ENCODE measurements at places on chromosomes 3 and 15.

GRCh38 chr15:67543348-67543718 is 830 bp downstream of the MAP2K5 start:
- no peak for DNase-seq

DNA sequence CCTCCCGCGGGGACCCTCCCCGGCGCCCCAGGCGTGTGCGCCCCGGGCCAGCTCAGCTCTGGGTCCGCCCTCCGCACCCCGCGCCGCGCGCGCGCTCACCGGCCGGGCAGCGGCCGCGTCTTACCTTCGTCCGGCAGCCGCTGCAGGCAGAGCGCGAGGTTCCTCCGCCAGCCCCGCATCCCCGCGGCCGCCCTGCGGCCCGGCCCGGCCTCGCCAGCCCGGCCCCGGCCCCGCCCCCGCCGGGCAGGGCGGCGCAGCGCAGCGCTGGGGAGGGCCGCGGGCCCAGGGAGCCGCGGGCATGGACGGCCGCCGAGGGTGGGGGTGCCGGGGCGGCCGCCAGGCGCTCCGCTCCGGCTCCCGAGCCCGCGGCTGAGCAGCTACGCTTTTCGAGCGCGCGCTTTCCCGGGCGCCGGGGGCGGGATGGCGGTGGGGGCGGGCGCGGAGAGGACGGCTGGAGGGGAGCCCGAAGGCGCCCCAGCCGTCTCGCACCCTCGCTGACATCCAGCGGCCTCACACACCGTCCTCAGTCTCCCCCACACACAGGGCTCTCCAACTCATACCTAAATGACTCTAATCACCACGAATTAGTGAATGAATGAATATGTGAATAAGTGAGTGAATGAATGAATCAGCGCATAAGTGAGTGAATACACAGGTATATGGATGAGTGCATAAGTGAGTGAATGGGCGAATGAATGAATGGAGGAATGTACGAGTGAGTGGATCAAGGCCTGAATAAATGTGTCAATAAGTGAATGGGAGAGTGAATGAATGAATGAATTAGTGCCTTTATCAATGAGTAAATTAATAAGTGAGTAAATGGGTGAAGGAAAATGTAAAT is 48.5 kb upstream of the CCDC174 start:
- no peak for DNase-seq

DNA sequence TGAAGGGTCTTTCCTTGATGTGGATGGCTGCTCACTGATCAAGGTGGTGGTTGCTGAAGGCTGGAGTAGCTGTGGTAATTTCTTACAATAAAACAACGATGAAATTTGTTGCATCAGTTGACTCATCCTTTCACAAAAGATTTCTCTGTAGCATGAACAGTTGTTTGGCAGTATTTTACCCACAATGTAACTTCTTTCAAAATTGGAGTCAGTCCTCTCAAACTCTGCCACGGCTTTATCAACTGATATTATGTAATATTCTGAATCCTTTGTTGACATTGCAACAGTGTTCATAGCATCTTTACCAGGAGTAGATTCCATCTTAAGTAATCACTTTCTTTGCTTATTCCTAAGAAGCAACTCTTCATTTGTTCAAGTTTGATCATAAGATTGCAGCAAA is 252.6 kb downstream of the UBE2E2 start:
- no peak for DNase-seq

- DNase-seq, result no peak
Measured at GRCh38 chr3:72461787-72462186, 386.5 kb downstream of the SHQ1 start.

GRCh38 chr3:101813817-101814440 is 34.9 kb downstream of the NXPE3 start:
- DNase-seq, result no peak

- no peak for DNase-seq
Measured at GRCh38 chr3:72006631-72007556, 221.9 kb upstream of the PROK2 start.

GRCh38 chr3:114743746-114744485 is 403.2 kb downstream of the ZBTB20 start:
- no peak for DNase-seq

DNA sequence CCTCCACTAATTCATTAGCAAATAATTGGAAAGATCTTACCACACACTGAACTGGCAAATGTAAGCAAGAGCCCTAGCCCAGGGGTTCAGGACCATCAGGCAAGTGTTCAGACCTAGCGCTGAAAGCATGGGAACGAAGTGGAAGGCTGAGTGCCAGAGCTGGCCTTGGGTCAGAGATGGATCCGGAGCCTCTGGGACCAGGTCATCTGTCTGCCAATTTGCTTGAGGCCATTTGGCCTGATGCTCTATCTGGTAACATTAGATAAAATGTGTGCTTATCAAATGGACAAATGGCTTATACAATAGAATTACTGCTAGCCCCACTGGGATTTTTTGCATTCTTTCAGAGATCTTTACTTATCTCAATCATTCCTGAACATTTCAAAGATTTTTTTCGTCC is 1.4 kb upstream of the TMC3 start:
- no peak for DNase-seq

DNA sequence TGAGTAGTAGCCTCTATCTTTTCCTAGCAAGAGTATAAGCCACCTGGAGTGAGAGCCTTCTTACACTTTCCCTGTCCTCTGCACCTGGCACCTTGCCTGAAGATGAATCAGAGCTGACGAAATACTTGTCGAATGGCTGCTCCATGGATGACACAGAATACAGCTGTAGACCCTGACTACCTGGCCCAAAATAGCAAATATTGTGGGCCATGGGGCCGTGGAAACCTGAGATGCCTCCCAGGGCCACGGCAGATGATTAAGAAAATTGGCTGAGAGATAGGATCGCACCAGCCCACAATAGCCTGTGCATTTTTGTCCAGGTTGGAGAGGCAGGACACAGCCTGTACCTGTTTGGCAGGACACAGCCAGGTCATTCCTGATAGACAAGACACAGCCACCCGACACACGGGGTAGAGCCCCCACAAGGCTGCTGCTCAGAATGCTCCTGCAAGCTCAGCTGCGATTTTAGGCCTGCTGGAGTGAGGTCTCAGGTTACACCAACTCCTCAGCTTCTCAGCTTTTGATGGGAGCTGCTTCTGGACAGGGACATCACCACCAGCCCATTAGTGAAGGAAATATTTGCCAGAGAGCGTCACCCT is 22.9 kb upstream of the TPM1 start:
- no peak for DNase-seq

GRCh38 chr3:152255290-152255689 is 13.4 kb upstream of the MBNL1 start:
- DNase-seq, result no peak

DNA sequence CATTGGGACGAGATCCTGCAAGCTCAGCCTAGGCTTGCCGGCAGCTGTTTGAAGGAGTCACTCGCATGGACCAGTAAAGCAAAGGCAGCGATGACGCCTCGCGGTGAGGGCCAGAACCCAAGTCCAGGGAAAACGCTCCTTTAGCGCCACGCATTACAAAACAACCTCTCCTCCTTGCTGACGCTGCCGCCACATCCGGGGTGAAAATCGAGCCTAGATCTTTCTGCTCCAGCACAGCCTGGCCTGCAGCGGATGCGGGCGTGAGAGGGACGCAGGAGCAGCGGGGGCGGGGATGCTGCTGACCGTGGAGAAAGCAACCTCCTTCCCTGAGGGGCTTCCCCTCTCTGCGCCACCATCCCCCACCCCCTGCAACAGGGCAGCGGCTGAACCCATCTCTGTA is 46.7 kb downstream of the CASR start:
- DNase-seq, result no peak

DNA sequence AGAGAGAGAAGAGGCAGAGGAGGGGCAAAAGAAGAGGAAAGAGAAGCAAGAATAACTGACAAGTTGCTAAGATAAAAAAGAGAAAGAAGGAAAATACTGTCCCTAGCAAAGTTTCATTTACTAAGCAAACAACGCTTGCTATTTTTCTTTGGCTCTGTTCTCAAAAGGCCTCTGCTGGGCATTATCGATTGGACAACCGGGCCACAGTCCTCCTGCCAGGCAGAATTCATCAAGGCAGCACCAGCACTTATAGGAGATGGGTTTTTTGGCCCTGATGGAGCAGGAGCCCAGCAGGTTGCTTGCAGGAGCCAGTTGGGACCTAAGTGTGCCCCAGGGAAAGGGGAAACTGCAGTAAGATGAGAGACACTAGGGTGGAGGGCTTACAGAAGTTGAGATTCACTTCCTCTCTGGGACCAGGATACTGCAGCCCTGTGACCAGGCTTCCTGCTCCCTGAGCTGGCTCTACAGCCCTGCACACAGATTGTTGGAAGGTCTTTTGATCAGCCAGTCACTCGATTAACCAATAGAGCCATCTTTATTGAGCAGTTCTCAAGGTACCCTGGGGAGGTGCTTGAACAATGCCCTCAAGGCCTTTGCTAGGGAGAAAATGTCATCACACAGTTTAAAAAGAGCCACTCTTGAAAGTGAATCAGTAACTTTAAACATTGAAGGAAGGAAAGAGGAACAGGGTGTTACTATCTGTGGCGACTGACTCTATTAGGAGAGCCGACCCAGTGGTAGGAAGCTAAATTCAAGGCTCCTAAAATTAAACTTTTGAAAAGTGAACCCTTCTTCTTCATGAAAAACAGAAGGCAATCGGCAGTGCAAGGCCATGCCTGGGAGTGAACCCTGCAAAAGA is 28.8 kb upstream of the GLCE start:
- DNase-seq, result no peak

DNA sequence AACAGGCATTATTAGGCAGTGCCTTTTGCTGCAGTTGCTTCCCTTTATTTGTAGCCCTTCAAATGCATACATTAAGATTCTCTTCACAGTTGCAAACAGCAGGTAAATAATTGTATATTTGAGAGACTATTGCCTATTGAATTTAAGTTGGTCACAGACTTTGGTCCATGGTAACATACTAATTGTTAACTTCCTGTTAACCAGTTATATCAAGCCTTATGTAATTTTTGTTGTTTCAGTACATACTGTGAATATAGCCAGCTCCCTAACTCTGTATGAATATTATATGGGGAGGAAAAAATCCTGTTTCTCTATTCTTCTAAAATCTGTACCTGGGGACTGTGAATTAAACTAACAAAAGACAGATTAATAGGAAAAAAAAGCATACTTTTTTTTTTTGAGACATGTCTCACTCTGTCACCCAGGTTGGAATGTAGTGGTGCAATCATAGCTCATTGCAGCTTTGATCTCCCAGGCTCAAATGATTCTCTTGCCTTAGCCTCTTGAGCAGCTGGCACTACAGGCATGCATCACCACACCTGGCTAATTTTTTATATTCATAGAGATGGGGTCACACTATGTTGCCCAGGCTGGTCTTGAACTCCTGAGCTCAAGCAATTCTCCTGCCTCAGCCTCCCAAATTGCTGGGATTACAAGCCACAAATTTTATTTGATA is 53.2 kb downstream of the CHL1 start:
- no peak for DNase-seq

DNA sequence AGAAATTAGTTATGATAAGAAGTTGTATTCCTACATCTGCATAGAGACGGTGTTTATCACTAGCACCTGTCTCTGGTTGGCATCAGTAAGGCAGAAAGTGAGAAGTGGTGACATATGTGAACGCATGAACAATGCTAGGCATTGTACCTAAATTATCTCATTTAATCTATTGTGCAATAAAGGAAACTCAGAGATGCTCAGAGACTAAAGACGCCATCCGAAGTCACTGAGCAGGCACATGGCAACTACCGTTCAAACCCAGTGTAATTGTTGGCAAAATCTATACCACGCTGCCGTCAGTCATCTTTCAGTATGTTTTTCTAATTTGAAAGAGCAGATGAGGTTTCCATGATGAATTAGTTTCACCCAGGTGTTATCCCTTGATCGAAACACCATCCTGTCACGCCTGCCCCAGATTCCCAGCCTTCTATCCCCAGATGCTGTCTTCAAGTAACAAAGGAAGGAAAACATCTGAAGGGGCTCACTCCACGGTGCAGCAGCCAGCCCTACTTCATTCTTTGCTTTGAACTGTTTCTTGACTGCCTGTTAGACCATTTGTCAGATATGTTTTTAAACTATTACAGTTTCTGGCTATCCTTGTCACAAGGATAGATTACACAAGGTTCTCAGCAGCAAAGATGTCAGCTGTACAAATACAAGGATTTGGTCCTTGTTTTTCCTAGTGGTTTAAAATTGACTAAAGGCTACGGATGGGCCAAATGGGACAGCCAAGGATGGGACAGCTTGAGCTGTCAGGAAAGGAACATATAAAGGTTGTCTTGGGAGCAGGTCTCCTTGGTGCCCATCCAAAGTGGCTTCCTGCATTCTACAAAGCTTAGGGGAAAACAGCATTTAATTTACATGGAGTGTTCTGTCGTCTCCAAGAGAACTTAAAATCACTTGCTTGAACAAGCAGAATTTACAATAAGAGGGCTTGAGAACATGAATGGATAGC is 99.1 kb downstream of the TMEM108 start:
- no peak for DNase-seq

DNA sequence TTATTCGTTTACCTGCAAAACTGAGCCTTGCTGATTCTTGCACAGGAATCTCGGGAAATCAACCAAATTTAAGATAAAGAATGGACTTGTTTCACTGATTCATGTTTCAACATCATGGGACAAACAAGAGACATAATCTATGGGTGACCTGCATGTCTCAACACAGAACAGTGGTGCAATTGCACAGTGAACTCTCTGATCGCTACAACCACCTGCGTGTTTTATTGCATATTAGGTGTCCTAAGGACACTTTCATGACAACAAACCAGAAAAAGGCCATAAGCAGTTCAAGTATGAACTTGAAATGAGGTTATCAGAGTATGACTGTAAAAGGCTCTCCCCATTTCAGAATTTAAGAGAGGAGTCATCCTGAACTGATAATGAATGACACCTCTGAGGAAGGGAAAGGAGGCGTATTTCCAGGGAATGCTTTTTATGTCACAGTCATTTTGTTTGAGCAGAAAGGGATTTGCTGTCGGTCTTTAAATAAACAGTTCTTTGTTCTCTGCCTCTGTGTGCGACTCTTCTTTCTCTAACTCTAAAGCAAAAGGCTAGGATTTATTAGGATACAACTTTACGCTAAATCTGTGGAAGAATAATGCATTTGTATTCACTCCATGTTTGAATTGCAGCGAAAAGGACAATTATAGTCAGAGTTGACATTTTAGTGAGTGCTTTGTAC is 167.2 kb downstream of the RBMS3 start:
- no peak for DNase-seq

DNA sequence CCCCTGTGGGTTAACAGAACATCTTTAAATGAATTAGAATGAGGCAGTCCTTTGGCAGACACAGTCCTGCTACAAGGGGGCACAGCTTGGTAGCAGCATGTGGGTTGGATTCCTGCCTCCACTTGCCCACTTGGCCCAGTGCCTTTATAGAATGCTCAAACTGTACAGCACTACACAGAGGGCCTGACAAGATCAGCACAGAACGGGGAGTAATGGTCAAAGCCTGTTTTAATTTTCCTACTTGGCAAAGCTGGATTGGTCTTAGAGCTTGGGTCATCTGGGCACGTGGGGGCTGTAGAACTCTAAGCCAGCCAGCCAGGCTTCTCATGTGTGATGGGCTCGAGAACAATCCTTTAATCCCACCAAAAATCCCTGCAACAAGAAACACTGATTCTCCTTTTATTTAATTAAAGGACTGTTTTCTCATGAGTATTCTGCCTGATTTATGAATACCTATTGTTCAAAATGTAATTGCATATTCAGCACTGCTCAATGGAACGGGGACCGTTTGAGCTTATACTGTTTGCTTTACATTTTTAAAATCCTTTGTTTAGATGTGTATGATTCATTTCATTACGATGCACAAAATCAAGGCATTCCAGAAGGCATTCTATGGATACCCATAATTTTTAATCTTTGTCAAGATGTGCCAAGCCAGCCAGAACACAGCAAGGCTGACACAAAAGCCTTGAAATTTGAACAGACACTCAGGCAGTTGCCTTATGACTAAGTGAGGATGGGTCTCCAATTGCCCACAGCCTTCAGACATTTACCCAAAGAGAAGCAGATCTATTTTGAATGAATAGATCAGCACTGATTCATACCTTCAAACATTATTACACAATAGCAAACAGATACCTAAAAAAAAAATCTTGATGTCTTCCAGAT is 249.3 kb upstream of the TGFBR2 start:
- DNase-seq, result no peak

Measured in right lung (tissue), 10 donors.